ENCODE measurements at places on chromosomes 6 and 20.
A peak's percentile ranks its signal among the peaks of the same experiment; 100 is the strongest.

DNA sequence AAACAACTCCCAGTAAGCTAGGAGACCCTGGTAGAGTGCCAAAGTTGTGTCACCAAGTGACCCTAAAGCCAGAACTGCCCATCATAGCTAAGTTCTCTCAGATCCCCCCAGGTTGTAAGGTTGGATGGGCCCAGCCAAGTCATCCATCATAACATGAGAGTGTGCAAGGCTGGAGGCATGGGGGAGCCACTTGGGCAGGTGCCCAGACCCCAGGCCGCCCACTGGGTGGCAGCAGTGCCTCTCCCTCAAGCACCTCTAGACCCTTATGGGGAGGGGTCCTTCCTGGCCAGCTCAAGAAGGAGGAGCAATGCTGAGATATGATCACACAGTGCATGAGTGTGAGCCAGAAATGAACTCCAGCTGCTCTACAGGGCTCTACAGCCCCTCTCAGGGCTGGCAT lies 154.5 kb downstream of the MYLK4 start:
- DNase-seq: no peak

GRCh38 chr20:23664954-23665353 lies 23.9 kb downstream of the CST4 start:
- no peak for DNase-seq

DNA sequence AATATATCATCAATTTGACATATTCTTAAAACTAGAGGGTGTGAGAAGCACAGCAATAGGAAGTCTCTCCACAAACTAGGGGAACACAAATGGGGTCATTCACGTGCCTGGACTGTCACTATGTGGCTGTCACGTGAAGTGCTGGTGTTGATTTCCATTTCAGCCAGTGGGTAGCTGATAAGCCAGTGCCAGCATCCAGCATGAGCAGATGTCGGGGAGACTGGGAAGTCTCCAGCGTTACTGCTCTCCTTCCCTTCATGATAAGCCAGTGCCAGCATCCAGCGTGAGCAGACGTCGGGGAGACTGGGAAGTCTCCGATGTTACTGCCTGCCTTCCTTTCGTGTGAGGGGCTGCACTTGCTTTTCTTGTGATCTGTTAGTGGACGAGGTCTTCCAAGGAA lies 5.6 kb upstream of the SLC17A9 start:
- DNase-seq: no peak

DNA sequence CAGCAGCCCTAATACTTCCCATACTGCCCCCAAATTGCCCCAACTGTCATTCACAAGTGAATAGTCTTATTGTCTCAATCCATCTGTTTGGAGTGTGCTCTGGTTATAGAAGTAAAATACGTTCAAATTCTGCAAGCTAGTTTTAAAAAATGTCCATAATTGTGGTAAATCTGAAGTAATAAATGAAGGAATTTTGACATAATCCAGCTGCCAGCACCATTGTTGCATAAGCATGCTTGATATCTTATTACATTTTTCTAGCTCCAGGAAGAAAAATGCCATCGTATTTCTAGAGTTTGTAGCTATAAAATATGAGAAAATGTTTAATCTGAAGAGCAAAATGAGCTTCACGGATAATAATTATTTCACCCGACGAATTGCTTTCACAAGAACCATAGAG lies 664.7 kb downstream of the RFPL4B start:
- no peak for DNase-seq

GRCh38 chr6:7721649-7722048 lies 4.2 kb upstream of the BMP6 start:
- DNase-seq: peak; percentile 89

DNA sequence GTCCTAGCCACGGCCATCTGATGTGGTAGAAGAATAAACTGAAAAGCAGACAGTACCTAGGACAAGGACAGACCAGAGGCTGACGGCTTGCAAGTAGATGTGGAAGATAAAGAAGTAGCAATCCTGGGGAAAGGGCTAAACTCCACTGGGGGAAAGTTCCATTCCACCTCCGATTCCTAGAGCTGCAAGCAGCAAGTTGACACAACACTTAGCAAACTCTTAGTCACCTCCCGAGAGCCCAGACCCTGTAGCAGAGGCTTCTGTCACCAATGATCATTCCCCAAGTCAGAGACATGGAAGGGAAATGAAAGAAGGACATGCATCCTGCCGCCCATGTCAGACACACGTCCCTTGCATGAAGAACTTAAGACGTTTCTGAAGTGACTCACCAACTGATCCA lies 99.2 kb upstream of the RPS6KA2 start:
- DNase-seq: no peak

DNA sequence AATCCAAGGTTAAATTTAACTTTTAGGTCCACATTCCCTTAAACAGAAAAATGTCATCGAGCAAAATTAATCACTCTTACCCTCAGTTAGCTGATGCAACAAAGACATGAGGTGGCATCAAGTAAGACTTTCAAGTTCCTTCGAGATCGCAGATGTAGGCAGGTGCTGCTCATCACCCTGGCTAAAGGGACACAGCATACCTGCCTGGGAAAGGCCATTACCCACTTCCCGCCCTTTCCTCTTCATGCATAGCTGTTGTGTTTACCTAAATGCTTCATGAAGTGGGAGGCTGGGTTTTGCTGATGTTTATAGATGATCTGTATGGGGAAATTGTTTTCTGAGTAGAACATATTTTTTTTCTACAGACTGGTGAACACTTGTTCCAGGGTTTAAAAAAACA lies 67.7 kb downstream of the GFRA4 start:
- no peak for DNase-seq

DNA sequence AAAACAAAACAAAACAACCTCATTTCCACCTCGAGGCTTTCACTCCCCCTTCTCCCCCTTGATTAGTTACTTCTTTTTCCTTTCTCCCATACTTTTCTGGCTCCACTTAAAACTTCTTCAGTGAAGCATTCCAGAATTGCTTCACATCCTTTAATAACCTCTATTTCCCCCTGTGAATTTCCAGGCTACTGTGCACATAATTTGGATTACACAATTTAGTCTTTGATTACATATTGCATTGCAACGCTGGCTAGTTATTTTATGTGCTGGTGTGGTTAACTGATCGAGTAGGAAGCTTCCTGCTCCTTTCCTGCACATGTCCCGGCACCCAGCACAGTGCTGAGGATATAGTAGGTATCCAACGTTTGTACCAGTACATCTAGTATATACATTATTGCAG lies 28.1 kb upstream of the EEF1E1 start:
- DNase-seq: no peak

- no peak for DNase-seq
Measured at GRCh38 chr6:83061190-83061589, 4.5 kb downstream of the UBE3D start.

GRCh38 chr6:16184129-16184528 lies 54.3 kb upstream of the GMPR start:
- no peak for DNase-seq

- no peak for DNase-seq
Measured at GRCh38 chr6:110064744-110065524, 86.8 kb downstream of the GPR6 start.

DNA sequence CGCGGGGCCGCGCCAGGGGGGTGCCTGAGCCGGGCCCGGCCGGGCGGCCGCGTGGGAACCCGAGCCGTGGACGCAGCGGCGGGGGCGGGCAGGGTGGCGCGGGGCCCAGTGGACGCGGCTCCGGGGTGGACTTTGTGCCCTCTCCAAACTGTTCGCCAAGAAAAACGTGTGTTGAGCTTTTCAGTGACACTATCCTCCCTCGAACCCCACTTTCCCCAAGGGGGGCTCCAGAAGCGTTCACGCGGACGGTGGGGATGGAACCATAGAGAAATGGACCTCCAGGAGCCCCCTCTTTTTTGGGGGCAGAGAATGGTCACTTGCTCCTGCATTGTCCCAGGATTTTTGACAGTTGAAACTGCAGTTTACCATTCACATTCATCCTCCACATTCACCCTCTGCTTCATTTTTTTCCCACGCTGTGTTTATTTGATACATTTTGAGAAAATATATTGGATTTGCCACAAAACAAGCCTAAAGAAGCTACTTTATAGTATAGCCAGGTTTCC lies 2.9 kb upstream of the HIVEP1 start:
- DNase-seq: no peak

- DNase-seq: no peak
Measured at GRCh38 chr6:117387454-117387974, 38.2 kb downstream of the ROS1 start.

GRCh38 chr6:1201547-1202200 lies 110.2 kb upstream of the FOXQ1 start:
- no peak for DNase-seq

DNA sequence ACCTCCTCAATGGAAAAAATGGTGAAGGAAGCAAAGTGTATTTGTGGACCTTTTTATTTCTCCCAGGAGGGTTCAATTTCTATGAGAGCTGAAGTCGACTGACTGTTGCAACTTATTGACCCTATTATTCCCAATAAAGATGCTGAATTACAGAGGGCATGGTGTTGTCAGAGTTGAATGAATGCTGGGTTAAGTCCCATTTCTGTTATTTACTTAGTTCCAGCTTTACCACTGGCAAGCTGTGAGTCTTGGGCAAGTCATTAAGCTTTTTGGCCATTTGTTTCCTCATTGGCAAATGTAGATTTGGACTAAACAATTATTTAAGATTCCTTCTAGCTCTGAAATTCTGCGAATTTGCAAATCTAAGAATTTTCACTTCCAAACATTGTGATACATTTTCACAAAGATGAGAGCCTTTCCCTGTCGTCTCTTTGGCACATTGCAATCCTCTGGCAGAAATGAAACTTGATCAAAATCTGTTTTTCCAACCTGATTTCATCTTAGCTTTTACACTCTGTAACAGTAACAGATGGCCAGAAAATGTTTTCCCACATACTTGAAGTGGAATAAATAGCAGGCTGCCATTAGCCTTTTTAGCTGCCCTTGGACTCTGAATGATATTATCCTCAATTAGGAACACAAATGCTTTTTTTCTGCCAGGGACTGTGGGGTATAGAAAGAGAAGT lies 21.3 kb downstream of the BLTP3A start:
- no peak for DNase-seq

- DNase-seq: no peak
Measured at GRCh38 chr6:90790058-90790457, 203.2 kb upstream of the MAP3K7 start.

- no peak for DNase-seq
Measured at GRCh38 chr6:5562277-5562676, 301.0 kb downstream of the FARS2 start.

DNA sequence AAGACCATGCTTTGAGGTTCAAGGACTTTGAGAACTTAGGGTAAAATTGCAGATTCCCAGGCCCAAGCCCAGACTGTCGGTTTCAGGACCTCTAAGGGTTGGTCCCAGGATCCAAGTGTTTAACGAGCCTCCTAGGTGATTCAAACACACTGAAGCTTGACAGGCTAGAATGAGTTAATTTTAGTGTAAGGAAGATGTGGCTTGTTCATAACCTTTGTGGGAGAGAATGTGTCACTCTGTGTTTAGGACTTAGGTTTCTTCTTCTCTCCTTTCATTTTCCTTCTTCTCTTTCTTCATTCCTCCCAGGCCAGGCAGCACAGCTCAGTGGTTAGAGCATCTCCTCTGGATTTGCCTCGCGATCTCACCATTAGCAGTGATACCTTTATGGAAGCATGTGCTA lies 104.8 kb upstream of the KCNG1 start:
- DNase-seq: no peak

- peak; percentile 99 for DNase-seq
Measured at GRCh38 chr6:44257025-44257752, at the start of gene SLC35B2. TSS of gene SLC35B2 (minus strand) at chr6:44257528. CDS start at chr6:44257410, 118 bp downstream.

- DNase-seq: no peak
Measured at GRCh38 chr6:24606200-24606930, 39.6 kb downstream of the KIAA0319 start.

DNA sequence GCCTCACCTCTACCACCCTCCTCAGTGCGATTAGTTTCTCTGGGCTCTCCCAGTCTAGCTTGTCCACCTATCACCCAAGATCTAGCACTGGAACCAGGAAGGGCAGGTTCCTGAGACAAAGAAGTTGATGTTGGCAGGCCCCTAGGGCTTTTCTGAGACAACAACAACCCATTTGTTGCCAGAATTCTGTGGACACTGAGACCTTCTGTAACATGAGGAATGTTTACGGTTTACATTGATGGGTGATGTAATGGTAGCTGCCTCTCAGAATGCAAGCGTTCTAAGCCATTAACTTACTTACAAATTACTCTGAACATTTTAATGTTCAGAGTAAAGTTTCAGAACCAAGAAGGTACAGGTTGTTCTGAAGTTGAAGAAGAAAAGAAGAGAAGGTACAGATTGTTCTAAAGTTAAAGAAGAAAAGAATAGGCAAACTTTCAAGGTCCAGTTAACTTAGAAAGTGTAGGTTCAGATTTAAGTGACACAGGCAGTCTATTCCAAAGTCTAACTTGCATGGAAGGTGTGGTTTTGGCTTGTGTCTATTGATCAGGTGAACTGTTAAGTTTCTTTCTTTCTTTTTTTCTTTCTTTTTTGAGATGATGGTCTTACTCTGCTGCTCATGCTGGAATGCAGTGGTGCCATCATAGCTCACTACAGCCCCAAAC lies 3.7 kb upstream of the MED23 start:
- no peak for DNase-seq

GRCh38 chr20:63530788-63531160 lies 6.4 kb downstream of the PTK6 start:
- peak; percentile 76 for DNase-seq

GRCh38 chr6:29925727-29926412 lies 16.5 kb upstream of the HLA-A start:
- DNase-seq: peak; percentile 72

DNA sequence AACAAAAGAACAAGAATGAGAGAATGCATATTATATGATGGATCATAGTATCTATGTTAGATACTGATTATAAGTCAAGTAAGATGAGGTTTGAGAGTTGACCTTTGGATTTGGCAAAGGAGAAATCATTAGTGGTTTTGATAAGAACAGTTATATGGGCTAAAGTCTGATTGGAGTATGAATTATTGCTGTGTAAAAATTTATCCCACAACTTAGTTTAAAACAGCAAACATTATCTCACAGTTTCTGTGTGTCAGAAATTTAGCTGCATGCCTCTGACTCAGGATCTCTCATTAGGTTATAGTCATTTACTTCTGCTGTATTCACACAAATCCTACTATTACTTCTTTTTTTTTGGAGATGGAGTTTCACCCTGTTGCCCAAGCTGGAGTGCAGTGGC lies 56.7 kb downstream of the FAM135A start:
- DNase-seq: no peak

- no peak for DNase-seq
Measured at GRCh38 chr6:23851522-23851921, 274.5 kb upstream of the NRSN1 start.

DNA sequence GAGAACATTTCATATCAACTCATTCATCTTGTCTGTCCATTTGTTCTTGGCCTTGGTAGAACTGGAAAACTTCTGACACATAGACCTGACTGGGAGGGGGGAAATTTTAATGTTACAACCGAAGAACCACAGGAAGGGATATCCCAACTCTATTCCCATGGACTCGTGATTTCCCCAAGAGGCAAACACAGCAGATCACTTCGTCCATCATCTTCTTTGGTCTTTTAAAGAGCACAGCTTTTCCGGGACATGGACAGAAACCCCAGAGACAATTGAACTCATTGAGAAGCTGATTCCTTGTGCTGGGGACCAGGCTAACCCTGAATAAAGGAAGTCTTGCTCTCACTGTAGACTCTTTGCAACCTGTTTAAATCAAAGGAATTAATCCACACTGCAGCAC lies 66.3 kb upstream of the TMEM170B start:
- no peak for DNase-seq

Data from osteoblast (primary cell).